ENCODE measurements at places on chromosomes 3 and 15.

GRCh38 chr15:63385911-63386531, 4.4 kb upstream of the CA12 start:
- no peak for DNase-seq

DNA sequence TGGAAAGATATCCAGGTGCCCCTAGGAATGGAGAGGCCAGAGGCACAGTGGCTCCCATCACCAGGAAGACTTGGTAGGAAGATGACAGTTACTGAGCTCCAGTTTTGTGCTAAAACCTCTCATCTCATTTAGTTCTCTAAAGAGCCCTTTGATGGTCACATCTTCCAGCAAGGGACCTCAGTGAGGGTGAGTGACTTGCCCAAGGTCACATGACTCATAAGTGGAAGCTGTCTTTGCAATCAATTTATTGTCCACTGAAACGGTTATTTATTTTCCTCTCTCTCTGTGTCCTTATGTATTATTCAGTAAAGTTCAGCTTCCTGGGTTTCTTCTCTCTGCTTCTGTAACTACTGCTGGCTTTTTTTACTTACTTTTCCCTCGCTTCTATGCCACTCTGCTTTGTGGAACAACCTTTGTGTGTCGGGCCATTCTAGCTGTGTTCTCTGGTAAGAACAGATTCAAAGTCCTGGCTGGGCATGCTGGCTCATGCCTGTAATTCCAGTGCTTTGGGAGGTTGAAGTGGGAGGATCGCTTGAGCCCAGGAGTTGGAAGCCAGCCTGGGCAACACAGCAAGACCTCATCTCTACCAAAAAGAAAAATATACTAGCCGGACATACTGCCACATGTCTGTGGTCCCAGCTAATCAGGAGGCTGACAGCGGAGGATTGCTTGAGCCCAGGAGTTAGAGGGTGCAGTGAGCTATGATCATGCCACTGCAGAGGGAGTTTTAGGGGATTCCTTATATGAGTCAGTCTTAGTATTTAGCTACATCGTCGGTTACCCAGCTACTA, 55.9 kb downstream of the PDIA5 start:
- DNase-seq = no peak

GRCh38 chr15:82181371-82181770, 81.2 kb downstream of the EFL1 start:
- no peak for DNase-seq

DNA sequence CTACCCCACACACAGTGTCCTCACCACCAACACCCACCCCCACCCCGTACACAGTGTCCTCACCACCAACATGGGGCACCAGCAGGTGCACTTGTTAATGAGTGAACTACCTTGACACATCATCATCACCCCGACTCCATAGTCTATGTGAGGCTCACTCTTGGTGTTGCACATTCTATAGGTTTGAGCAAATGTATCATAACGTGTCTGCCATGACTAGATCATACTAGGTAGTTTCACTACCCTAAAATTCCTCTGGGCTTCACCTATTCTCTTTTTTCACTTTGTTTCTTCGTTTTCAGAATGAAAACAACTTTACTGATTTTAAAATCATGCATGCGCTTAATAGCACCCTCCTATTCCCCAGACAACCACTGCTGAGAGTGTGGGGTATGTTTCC, 102.6 kb upstream of the SLC6A6 start:
- DNase-seq = no peak

GRCh38 chr3:128736601-128737000, 10.6 kb downstream of the RAB7A start:
- no peak for DNase-seq

DNA sequence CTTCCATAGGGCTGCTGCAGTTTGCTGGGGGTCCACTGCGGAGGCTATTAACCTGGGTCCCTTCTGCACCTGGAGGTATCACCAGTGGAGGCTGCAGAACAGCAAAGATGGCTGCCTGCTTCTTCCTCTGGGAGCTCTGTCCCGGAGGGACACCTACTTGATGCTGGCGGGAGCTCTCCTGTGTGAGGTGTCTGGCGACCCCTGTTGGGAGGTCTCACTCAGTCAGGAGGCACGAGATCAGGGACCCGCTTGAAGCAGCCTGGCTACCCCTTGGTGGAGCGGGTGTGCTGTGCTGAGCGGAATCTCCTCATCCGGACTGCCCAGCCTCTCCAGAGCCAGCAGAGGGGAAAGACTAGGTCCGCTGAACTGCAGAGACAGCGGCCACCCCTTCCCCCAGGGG, 56.0 kb upstream of the CTXND1 start:
- DNase-seq = no peak

- DNase-seq = no peak
Observed at GRCh38 chr3:190150681-190151080, 30.0 kb upstream of the P3H2 start.

DNA sequence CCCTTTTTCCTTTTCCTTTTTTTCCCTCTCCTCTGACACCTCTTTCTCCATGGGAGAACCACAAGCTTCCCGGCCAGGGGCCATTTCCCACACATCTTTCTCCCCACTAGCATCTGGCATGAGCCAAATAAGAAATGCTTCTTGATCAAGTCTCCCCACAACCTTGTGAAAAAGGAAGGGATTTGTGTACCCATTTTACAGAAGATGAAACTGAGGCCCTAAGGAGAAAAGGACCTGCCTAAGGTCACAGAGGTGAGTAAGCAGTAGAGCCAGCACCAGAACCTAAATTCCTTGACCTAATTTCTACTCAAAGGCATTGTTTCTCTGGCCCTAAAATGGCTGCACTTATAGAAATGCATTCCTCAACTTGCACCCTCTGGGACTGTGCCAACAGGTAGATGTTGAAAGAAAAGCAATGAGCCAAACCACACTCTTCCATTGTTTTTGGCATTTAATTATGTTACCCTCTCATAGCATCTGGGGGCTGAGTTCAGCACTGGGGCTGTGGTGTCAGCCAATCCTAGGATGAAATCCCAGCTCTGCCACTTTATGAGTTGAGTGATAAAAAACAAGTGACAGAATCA, 81.7 kb upstream of the TLE3 start:
- DNase-seq = no peak

- no peak for DNase-seq
Observed at GRCh38 chr3:114804099-114804498, 343.0 kb downstream of the ZBTB20 start.

DNA sequence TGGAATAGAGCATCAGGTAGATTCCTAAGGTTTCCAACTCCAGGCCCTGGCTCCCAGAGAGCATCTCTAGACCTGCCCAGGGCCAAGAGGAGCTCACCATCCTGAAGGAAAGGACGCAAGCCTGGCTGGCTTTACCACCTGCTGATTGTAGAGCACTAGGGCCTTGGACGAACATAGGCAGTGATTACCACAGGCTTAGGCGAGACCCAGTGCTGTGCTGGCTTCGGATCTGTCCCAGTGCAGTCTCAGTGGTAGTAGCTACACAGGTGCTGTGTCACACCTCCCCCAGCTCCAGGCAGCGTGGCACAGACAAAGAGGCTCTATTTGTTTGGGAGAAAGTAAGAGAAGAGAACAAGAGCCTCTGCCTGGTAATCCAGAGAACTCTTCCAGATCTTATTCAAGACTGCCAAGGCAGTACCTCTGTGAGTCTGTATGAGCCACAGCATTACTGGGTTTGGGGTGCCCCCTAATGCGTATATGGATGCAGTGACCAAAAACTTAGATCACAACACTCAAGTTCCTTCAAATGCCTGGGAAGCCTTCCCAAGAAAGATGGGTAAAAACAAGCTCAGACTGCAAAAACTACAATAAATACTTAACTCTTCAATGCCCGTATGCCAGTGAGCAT, 25.4 kb downstream of the ISG20 start:
- no peak for DNase-seq

- no peak for DNase-seq
Observed at GRCh38 chr3:89380016-89380415, 272.6 kb downstream of the EPHA3 start.

DNA sequence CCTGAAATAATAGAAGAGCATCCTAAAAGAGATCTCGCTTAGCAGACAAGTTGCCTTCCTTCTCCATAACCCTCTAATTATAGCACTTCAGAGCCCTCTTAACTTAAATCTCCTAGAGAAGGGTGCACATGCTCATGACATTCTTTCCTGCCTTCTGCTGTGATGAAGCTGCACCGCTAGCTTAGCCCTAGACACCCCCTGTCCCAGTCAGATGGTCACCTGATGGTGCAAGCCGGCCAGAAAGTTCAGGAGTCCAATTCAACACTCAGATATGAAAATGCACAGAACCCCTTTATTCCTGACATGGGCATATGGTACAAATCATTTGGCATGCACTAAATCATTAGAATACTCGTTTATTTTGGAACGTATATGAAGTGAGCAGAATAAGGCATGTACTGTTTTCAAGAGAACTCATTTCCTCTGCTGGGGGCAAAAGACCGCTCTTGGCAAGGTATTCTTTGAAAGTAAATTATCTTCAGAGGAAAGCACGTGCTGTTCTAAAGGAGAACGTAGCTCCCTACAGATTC, 420.4 kb upstream of the PROK2 start:
- DNase-seq = no peak

DNA sequence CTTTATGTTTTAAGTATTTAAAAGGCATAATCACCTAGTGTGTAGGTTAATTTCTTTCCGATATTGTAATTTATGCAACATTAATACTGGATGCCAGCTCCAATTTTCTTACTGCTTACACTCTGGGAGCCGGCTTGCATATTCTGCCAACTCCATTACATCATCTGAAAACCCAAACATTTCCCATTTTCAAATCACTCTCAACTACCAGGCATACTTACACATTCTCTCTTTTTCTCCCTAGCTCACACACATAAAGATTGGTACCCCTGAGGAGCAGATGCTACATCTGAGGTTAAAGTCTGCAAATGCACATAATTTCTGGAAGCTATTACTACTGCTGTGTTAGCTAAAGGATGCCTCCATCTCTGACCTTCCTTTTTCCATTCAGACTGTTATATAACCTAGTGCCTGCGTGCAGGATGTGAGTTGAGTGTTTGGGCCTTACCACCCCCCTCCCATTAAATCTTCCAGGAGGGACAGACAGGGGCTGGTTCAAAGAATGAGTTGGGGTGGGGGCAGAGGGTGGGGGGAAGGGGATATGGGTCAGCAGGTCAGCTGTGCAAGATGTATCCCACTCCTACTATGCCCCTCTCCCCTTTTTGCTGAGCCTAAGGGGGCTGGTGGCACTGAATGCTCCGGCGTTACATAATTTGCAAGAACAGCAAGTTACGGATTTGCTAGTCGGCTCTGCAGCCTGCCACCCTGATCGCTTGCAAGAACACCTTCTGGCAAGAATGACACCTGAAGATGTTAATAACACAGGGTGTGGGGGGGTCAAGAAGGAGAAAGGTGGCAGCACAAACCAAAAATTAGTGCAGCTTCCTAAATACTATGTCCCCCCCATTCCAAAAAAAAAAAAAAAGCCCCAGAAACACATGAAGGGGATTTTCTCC, 2.5 kb downstream of the RORA start:
- DNase-seq = peak; percentile 36

GRCh38 chr3:34237946-34238345, 439.5 kb downstream of the PDCD6IP start:
- DNase-seq = no peak

GRCh38 chr15:67715170-67715569, 110.1 kb upstream of the SKOR1 start:
- DNase-seq = no peak

GRCh38 chr3:127399154-127399553, 111.3 kb upstream of the PRR20G start:
- DNase-seq = no peak

- no peak for DNase-seq
Observed at GRCh38 chr15:43511012-43511885, 6.2 kb upstream of the MAP1A start.

GRCh38 chr15:43998607-43999006, 171.8 kb downstream of the WDR76 start:
- no peak for DNase-seq

DNA sequence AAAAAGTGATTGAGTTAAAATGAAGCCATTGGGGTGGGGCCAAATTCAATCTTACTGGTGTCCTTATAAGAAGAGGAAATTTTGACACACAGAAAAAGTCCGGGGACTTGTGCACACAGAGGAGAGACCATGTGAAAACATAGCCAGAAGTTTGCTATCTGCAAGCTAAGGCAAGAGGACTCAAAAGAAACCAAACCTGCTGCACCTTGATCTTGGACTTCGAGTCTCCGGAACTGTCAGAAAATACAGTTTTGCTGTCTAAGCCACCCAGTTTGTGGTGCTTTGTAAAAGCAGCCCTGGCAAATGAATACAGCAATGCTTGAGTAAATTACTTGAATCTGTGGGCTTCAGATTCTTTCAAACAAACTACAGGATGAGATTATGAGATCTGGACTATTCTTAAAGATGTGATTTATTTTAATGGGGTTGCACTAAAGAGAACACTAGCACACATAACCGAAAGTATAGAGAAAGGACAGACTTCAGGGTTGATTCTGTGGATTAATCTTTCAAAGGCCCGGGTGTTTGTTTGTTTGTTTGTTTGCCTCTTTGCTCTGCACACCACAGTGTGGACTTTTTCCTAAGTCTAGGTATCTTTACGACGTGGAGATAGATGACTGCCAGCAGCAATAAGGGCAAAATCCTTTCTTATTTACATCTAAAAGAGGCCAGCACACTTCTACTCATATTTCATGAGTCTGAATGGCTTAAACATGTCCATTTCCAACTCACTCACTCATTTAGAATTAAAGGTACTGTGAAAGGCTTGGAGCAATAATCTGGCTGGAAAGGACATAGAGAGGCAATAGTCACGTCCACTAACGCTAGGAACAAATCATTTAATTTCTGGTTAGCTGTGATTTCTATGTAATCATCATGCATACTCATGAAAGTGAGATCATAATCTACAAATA, 53.9 kb upstream of the SSR3 start:
- DNase-seq = no peak

DNA sequence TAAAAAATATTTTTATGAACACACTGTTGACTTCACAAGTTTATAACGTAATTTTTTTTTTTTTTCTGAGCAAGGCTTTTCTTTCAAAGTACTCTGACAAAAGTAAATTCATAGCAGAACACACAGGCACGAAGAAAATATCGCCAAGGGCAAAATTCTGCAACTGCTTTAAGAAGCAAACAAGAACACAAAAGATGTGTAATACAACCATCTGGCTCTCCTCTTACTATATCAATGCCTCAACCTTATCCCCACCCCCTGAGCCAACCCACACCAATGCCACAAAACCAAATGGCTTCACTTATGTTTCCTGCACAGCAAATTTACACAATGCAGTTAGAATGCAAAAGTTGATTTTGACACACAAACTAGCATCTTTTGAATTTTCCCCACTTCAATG, 274.2 kb downstream of the FOXP1 start:
- no peak for DNase-seq

GRCh38 chr3:140406655-140407054, 271.2 kb upstream of the TRIM42 start:
- DNase-seq = no peak

DNA sequence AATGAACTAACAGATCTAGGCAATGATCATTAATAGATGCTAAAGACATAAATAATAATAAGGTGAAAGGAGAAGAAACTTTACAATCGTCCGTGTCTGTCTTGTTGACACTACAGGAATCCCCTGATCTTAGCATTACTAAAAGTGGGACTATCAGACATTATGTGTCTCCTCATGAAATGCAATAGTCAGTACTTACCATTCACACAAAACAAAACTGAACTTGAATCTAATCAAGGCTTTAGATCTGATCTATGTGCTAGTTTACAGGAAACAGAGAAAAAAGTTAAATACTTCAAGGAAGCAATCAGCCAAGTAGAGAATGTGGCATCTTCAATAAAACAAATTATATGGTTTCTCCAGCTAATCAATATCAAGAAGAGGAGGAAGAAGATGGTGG, 73.7 kb downstream of the PIK3CB start:
- no peak for DNase-seq

- DNase-seq = no peak
Observed at GRCh38 chr3:136672457-136672856, 79.7 kb downstream of the STAG1 start.

- DNase-seq = no peak
Observed at GRCh38 chr3:141242377-141243092, 10.9 kb downstream of the PXYLP1 start.

All from retina (tissue), 1 donor.